ENCODE measurements at places on chromosomes 2 and 18.

- DNase-seq = no peak
These were observed 297.9 kb downstream of the CYP26B1 start for GRCh38 chr2:71849607-71850305.

- peak; percentile 86 for DNase-seq
These were observed 16.8 kb downstream of the GPD2 start for GRCh38 chr2:156452971-156453370.

GRCh38 chr2:135960656-135961551, 24.5 kb downstream of the DARS1 start:
- peak; percentile 63 for DNase-seq

DNA sequence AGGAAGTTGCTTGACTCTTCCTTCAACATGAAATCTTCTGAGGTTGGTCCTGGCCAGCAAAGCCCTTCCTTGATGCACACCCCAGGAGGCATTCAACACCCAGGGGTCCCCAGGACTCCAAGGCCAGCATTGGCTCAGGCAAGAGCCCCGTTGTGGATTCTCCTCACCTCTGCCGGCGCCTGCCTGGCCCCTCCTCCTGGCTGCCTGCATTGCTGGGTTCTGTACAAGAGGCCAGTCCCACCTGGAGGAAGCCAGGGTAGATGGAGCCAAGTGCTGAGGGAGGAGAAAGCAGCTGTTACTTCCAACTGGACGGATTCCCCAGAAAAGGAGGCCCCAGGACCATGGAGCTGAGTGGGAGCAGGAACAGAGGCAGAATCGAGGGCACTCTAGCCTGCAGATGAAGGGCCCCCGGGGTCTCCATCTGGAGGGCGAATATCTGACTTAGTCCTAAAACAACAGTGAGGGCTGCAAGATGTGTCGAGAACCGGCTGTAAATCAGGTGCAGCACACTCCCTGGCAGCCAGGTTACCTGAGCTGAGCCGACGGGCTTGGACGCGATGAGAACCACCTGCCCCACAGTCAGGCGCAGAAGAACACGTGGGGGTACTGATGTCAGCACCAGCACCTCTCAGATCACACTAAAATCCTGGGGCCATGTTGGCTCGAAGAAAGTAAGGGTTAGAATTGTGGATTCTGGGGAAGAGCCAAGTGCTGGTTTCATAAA, 399.6 kb upstream of the SALL3 start:
- DNase-seq = no peak

GRCh38 chr2:231280846-231281245, 82.4 kb downstream of the ARMC9 start:
- DNase-seq = no peak

DNA sequence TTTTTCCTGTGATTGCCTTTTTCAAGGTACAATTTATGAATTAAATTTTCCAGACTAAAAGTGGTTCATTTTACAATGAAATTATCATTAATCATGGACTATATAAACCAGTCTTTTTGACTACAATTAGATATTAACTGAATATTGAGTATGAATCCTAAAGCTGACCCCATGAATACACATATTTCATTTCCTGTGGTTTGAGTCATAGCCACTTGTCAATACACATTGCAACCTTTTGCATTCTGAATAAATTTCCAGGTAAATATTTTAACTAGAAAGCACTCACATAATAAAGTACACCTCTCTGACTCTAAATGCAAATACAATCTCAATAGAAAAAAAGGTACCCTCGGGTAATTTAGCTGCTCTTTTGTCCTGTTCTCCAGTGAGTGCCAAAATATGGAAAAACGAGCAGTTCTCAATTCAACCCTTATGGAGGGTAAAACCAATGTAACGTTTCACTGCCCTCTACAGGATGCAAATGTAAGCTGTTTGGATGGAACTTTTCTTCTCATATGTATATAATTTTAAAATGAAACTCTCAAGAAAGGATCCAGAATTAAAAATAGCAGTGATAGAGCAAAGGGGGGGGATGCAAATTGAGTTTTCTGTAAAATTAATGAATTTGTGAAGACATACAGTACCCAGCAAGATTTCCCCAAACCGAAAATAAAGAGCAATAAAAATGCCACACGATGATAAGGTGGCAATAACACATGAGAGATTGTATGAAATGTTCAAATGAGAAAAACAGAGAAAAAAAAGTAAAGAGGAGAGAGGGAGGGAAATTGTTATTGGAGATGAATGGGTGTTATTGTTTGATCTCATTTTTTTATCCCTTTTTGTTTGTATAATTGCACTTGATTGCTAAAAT, 1795.7 kb upstream of the PIK3C3 start:
- DNase-seq = peak; percentile 42

- no peak for DNase-seq
These were observed 4.2 kb downstream of the NABP1 start for GRCh38 chr2:191682126-191682525.

- DNase-seq = no peak
These were observed 357.7 kb upstream of the SMIM21 start for GRCh38 chr18:75785206-75785605.

DNA sequence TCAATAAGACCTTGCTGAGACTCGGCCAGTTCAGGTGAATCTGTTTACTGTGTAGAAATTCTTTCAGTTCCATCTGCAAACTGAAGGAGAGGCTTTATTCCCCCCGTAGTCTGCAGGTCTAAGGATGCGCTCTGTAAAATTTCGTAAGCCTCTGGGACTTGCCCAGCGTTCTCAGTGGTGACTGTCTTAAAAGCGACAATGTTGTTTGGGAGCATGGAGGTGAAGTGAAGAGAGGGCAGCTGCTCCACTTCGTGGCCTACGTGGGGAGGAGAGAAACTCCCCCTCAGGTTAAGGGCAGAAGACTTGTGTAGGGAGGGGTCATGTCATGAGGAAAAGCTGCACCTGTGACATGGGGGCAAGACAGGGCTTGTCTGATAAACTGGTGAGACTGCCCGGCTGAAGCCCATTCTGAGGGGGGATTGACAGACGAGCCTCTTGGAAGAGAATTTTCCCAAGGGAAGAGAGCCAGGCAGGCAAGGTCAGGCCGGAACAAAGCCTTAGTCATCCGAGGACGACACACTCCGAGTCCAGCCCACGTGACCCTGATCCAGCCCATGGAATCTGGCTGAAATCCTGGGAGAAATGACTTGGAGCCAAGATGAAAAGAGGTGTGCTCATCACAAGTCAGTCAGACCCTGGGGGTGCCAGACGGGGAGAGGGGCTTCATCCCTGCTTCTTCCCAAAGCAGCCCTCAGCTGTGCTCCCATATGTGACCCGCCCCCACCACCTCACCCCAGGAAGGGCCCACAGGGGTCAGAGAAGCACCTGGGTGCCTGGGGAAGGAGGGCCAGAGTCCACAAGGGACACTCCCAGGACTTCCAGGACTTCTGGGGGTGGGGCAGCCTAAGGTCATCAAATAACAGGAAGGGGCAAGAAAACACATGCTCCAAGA, 88.5 kb upstream of the SH3BP4 start:
- DNase-seq = peak; percentile 68

- DNase-seq = no peak
These were observed 176.1 kb downstream of the ZNF521 start for GRCh38 chr18:25175558-25176517.

GRCh38 chr2:197158591-197159550, 151.7 kb downstream of the ANKRD44 start:
- no peak for DNase-seq

DNA sequence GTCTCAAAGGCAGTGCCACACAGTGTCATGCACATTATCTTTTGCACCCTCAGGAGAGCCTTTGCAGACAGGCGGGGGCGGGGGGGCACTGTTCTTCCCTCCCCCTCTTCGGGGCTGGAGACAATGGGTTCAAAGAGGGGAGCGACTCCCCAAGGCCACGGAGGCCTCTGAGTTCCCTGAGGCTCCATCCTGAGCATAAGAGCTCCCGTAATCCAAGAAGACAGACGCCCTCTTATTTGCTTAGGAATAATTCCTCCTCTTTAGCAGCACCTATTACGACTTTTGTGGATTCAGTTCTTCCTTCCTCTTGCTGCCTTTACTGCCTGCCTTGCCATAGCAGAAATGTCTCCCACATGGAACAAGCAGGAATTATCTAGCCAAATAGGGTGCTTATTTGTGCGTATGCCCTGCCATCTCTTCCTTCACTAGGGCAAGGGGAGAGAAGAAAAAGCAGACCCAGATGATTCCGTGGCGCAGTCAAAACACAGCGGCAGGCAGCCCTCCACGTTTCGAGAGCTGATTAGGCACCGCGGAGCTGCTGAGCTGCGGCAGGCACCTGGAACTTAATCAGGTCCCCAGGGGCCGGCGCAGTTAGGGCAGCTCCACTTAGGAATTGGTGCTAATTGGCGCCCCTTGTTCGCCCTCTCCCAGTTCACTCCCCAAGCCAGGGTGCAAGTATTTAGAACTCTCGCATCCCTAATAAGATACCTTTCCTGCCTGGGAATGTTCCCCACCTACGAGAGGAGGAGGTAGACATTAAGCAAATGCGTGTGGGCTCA, 233.4 kb upstream of the MYT1L start:
- DNase-seq = no peak

- DNase-seq = no peak
These were observed 93.3 kb downstream of the CDH20 start for GRCh38 chr18:61426492-61427053.

GRCh38 chr2:47798631-47799030, 15.7 kb downstream of the MSH6 start:
- DNase-seq = no peak

- no peak for DNase-seq
These were observed 156.1 kb upstream of the CYRIA start for GRCh38 chr2:16821692-16822091.

GRCh38 chr2:149420053-149420963, 89.9 kb downstream of the LYPD6 start:
- DNase-seq = peak; percentile 47

DNA sequence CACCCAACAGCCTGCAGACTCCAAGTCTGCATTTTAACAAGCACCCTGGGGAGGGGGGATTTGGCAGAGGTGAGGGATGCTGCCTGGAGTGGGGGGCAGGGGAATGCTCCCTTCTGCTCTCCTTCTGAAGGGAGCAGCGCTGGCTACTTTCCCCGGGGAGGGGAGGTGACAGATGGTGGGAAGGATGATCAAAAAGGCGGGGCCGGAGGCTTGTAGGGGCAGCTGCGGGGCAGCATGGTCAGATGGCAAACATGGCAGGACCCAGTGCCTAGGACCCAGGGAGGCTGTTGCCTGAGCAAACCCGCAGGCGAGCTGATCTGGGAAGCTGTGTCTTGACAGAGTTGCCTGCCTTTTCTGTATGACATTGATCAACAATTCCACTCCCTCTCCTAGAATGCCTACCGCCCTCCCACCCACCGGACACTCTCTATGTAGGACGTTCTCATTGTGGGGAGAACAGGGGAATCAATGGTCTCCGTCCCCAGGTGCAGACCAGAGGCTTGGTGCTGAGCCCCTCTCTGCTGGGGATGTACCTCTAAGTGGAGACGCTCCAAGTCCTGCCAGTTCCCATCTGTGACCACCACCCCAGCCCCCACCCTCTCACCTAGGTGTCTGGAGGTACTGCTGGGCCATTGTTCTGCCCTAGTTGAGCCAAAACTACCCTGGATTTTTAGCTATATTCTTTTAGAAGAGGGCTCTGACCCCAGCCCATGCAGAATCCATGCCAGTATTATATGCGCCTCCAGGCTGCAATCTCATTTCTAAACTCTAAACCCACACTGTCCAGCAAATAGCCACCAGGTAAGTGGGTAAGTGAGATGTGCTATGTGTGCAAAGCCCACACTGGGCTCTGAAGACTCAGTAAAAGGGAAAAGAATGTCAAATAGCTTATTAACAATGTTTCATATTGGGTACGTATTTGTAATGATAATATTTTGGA, 89.7 kb upstream of the SEC11C start:
- DNase-seq = no peak

DNA sequence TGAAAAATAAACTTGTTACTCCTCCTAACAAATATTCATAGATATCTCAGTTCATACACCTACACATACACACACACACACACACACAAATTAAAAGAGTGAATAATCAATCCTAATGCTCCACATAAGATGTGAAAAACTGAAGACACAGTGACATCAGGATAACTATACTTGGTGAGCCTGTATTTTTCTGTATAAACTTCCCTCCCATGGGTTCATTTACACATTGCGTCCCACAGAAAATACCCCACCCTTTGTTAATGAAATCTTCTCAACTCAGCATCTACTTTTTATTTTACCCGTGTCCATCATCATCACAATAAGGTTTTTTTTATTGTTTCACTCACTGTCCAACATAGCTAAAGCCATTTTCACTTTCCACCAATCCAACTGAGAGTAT, 60.4 kb downstream of the CD226 start:
- DNase-seq = no peak

GRCh38 chr2:165348441-165348840, 109.2 kb downstream of the SCN2A start:
- DNase-seq = no peak

GRCh38 chr18:35564795-35565453, 16.6 kb upstream of the GALNT1 start:
- no peak for DNase-seq

GRCh38 chr2:11481426-11481788, 15.4 kb upstream of the E2F6 start:
- no peak for DNase-seq

DNA sequence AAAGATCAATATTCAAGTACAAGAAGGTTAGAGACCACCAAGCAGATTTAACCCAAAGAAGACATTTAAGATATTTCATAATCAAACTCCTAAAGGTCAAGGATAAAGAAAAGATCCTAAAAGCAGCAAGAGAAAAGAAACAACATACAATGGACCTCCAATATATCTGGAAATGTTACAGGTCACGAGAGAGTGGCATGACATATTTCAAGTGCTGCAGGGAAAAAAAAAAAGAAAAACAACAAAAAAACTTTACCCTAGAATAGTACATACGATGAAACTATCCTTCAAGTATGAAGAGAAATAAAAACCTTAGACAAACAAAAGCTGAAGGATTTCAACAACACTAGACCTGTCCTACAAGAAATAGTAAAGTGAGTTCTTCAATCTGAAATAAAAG, 91.5 kb upstream of the CD226 start:
- no peak for DNase-seq

GRCh38 chr2:95359031-95359430, 43.5 kb upstream of the FAHD2A start:
- DNase-seq = peak; percentile 28

- DNase-seq = no peak
These were observed 50.5 kb downstream of the CXCR4 start for GRCh38 chr2:136067459-136067858.

GRCh38 chr2:98025481-98026037, 29.8 kb upstream of the TMEM131 start:
- no peak for DNase-seq

GRCh38 chr2:54955358-54956110, 94.7 kb downstream of the RTN4 start:
- DNase-seq = no peak

GRCh38 chr18:24426073-24426397, 435 bp upstream of the IMPACT start:
- DNase-seq = no peak

DNA sequence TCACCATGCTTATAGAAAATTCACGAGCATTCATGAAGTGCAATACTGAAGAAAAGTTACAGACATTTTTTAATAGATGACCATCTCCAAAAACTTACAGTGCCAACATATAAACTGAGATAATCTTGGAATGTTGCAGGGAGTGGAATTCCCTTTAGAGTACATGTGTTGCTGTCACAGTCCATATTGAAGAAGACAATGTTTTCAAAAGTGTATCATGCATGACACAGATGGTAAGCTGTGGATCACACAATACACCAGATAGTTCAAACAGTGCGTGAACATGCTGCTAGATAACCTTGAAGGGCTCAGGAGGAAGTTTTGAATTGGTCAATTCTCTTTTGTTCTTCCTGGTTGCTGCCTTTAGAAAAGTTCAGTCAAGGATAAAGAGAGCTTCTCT, 1644.3 kb upstream of the NXPH2 start:
- no peak for DNase-seq

All from renal cortical epithelial cell (primary cell).